ENCODE measurements at places on chromosomes 2 and 18. TPM values are rescaled to one million over a fixed set of nuclear protein-coding genes. Genes with fewer than 3 reads are reported as not detected.

DQX1 gene
- total RNA-seq = 0.38 TPM

DNER gene
- total RNA-seq = not detected

DNA sequence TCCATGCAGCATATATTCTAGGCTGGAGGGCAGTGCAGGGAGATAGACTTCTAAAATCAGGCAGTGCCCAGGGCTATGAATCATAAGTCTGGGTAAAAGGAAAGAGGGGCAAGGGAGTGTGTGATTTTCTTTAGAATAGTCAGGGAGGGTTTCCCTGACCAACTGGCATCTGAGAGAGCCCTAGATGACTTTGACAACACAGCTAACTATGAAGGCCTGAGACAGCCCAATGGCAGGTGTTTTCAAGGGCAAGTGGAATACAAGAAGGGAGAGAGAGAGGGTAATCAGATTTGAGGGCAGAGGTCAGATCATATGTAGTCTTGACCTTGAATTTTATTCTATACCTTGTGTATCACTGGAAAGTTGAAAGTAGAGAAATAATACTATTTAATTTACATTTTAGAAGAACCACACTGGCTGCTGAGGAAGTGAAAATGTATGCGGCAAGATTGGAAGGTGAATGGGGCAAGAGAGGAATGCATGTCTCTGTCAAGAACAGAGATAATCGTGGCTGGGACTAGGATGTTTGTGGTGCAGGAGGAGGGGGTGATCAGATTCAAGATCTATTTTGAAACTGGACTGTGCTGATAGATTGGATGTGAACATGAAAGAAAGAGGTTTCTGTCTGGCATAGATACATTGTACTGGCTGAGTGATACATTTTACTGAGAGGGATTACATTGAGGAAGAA, 1.9 kb upstream of the ITGB6 start:
- no peaks in the 10 kb centered on the region for H3K4me1 ChIP-seq
- no peak for DNase-seq
- H3K27ac ChIP-seq = no peak overlapping the region
- no peaks in the 10 kb centered on the region for H3K27me3 ChIP-seq

DNA sequence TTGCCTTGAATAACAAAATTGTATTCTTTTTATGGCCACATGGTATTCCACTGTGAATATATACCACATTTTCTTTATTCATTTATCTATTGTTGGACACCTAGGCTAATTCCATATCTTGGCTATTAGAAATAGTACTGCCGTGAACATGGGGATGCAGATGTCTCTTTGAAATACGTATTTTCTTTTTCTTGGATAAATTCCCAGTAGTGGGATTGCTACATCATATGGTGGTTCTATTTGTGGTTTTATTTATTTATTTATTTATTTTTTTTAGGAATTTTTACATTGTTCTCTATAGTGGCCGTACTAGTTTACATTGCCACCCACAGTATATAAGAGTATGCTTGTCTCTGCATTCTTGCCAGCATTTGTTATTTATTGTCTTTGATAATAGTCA, 679.8 kb upstream of the NRXN1 start:
- no peaks in the 10 kb centered on the region for H3K27me3 ChIP-seq
- H3K4me1 ChIP-seq = no peaks in the 10 kb centered on the region
- no peak for DNase-seq
- no peak overlapping the region for H3K27ac ChIP-seq

DNA sequence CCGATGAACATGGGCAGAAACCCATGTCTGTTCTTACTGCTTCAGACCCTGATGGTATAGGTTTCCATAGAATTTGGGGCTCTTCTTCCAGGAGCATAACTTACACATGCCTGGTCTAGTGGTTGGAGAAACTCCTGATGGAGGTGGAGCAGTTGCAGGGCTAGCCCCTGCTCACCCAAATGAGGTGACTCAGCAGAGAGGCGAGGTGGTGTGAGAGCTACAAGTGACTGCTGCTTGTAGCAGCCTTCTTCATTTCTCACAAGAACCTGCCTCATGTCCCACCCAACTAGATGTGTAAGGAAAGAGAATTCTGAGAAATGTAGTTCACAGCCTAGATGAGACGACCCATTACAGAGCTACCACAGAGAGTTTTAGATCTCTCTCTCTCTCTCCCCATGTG, 105.3 kb downstream of the ZNF407 start:
- no peak overlapping the region for H3K27ac ChIP-seq
- DNase-seq = no peak
- no peak overlapping the region for H3K4me3 ChIP-seq
- H3K27me3 ChIP-seq = no peaks in the 10 kb centered on the region
- no peaks in the 10 kb centered on the region for H3K36me3 ChIP-seq

KCNG2 gene
- total RNA-seq = not detected

- H3K27ac ChIP-seq = no peak overlapping the region
- H3K4me1 ChIP-seq = no peaks in the 10 kb centered on the region
- H3K27me3 ChIP-seq = no peaks in the 10 kb centered on the region
- no peak for DNase-seq
- H3K4me3 ChIP-seq = no peak overlapping the region
These were observed 201.3 kb upstream of the OSR1 start for GRCh38 chr2:19559596-19560240.

All from K562 (cell line).